GM23338 (cell line): ENCODE measurements at places on chromosomes 5 and 9.

- DNase-seq = no peak
Measured at GRCh38 chr5:20305463-20305862, 317.5 kb upstream of the CDH18 start.

- DNase-seq = no peak
Measured at GRCh38 chr5:13830536-13830935, 114.0 kb downstream of the DNAH5 start.

GRCh38 chr5:76487821-76488220, 84.7 kb downstream of the IQGAP2 start:
- DNase-seq = no peak

DNA sequence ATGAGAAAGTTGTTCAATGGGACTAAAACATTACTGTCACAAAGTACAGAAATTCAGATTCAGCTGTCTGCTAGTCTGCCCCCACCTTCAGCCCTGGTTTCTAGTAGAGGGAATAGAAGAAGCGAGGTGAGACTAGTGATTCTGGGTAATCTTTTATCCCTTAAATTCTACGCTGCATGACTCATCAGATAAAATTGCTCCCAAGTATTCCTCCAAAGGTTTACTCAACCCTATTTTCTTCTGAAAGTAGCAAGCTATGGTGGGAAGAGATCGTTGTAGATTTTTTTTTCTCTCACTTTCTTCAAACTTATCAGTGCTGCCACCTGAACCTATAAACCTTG, 318.9 kb upstream of the RIOK2 start:
- DNase-seq = no peak

DNA sequence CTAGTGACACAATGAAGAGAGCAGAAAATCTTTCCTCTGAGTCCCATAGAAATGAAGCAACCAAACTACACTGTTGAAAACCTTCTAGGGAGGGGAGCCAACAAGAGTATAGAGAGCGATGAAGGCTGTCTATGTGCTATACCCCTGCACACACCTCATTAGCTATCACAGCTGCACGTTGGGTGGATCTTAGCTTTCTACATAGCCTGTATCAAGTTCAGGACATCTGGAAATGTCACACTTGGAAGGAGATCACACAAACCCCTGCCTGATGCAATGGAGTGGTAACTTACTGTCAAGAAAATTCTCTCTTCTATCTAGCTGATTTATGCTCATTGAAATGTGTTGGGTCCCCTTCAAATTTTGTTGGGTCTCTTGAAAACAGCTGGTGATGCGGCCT, 127.0 kb upstream of the NTRK2 start:
- DNase-seq = no peak

- no peak for DNase-seq
Measured at GRCh38 chr5:96778409-96778808, 29.3 kb downstream of the ERAP1 start.

GRCh38 chr5:68457285-68457684, 241.7 kb downstream of the PIK3R1 start:
- DNase-seq = no peak

DNA sequence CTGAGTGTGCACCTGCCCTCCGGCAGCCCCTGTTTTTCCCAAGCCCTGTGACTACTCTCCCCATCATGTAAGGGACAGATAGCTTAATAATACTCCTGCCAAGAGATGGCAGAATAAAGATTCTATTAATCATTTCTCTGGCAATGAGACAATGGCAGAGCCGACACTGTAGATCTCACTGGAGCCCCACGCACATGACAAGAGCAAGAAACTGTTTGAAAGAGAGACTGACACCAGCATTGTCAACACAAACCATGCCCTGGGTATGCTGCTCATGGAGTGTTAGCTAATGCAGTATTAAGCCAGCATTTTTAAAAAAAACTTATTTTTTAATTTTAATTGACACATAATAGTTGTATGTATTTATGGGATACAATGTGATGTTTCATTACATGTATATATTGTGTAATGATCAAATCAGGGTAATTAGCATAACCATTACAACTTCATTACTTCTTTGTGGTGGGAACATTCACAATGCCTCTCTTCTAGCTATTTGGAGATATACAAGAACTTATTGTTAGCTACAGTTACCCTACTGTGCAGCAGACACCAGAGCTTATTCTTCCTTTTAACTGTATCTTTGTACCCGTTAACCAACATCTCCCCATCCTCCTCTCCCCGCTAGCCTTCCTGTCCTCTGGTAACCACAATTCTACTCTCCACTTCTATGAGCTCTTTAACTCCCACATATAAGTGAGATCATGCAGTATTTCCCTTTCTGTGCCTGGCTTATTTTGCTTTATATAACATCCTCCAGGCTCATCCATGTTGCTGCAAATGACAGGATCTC, 31.5 kb upstream of the SEMA4D start:
- DNase-seq = no peak

- no peak for DNase-seq
Measured at GRCh38 chr9:111944241-111944866, 47.7 kb downstream of the UGCG start.

GRCh38 chr5:89493414-89493813, 610.4 kb upstream of the MEF2C start:
- DNase-seq = no peak

- DNase-seq = no peak
Measured at GRCh38 chr9:33649463-33649862, 125.4 kb downstream of the ANKRD18B start.
